CD4-positive, alpha-beta T cell treated with Interleukin-4 for 4 hours (primary cell): ENCODE measurements at places on chromosomes 13 and 19.

DNA sequence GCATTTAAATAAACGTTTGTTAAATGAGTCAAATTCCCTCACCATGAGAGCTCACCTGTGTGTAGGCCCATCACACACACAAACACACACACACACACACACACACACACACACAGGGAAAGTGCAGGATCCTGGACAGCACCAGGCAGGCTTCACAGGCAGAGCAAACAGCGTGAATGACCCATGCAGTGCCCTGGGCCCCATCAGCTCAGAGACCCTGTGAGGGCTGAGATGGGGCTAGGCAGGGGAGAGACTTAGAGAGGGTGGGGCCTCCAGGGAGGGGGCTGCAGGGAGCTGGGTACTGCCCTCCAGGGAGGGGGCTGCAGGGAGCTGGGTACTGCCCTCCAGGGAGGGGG, 8.5 kb upstream of the CEACAM5 start:
- DNase-seq, result no peak

DNA sequence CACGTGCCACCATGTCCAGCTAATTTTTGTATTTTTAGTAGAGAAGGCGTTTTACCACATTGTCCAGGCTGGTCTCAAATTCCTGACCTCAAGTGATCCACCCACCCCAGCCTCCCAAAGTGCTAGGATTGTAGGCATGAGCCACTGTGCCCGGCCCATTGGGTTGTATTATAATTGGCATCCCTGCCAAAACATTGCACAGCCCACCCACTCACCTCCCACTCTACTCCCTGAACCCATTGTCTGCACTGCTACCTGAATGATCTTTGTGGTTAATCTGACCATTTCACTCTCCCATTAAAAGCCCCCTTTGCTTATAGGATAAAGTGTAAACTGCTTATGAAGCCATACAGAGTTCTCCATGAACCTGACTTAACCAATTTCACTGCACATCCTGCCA, 26.3 kb upstream of the KCTD12 start:
- no peak for DNase-seq

GRCh38 chr13:21610687-21611086, 6.7 kb upstream of the MICU2 start:
- no peak for DNase-seq

DNA sequence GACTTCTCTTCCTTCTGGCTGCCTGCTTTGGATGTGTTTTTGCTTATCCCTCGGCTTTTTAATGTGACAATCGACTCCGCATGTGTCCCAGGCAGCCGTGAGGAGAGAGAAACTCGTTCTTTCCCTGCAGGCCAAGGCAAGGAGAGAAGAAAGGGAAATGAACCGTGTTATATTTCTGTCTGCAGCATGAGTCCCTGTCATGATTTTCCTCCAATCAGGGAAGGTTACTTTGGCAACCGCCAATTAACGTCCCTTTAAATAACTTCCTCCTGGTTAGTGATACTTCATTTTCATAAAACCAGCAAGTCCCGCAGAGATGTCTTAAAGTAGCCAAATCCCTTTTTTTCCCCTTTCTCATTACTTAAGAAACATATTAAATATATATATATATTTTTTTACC, 42.6 kb downstream of the RFC3 start:
- DNase-seq, result no peak

DNA sequence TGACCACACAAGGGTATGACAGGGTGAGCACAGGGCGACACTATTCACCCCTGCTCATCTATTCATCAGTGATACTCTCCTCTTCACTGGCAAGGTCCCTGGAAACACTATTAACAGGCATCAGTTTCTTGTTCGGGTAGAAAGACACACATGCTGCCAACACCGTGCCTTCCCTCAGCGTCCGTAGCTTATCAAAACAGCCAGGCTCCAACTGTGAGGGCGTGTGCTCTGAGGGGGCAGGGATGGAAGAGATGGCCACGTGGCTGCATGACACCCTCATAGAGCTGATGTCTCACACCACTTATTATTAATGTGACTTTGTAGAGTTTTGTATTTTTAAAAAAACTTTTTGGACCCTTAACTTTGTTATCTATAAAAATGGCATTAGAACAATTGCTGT, 160.3 kb downstream of the ITGBL1 start:
- no peak for DNase-seq

DNA sequence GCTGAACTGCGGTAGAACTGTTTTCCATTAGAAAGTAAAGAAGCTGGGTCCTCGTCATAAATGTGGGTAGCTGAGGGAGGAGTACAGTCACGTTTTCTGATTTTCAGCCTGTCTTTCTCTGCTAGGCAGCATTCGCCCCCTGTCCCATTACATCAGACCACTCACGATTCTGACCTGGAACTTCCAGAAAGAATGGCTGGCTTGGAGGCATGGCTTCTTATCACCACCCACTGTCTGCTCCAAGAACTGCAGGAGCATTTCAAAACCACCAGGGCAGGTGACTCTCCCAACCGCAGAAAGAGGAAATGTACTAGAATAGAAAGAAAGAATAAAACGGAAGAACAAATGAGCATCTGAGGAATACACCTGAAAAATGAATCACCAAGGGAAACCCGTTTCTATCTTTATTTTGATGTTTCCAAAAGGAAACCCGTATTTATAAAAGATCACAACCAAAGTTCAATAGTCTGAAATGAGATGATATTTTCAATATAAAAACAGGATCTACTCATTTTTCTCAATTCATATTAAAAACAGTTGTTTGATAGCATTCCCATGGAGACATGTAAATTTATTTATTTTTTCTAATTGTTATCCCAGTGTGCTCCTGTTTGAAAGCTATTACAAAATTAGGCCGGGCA, 22.1 kb upstream of the POMP start:
- peak; percentile 50 for DNase-seq

- DNase-seq, result no peak
Measured at GRCh38 chr19:38182536-38183210, 41.3 kb downstream of the DPF1 start.

- DNase-seq, result no peak
Measured at GRCh38 chr19:56905631-56906150, 65.2 kb upstream of the PEG3 start.

- no peak for DNase-seq
Measured at GRCh38 chr13:95201814-95202651, 99.2 kb downstream of the ABCC4 start.

DNA sequence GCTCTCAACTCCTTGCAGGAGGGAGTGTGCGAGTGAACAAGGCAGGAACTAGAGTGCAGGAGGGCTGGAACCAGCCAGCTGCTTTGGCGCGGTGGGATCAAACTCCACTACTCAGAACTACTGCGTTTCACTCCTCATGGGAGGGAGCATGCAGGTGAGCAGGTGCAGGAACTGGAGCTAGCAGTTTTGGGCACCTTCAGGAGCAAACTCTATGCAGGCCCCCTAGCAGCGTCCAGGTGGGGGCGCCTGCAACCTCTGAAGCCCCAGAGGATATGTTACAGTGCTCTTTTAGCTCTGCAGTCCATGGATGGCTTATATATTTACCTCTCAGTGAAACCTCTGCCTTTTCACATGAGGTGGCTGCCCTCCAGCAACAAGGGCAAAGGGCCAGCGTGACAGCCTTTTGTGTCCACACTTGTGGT, 1303.4 kb downstream of the PCDH9 start:
- no peak for DNase-seq

DNA sequence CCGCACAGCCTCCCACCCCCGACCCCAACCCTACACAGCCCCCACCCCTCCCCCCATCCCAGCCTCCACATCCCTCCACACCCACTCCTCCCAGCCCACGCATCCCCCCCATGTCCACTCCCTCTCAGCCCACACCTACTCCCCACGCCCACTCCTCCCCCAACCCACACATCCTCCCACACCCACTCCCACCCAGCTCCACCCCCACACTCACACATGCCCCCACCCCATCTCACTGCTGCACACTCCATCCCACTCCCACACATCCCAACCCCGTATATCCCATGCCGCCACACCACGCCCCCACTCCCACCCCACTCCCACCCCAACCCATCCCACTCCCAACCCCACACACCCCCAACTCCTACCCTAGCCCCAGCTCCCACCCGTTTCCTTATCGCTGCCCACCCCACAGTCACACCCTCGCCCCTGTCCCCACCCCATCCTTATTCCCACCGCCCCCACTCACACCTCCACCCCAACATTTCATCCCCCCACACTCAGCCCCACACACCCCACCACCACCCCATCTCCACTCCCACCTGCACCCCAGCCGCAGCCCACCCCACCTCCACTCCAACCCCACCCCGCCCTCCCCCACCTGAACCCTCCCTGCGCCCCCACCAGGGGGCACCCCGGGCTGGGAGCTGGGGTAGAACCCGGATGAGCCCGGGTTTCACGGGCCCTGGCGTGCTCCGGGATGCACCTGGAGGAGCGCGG, 809 bp downstream of the TDRD12 start:
- no peak for DNase-seq

DNA sequence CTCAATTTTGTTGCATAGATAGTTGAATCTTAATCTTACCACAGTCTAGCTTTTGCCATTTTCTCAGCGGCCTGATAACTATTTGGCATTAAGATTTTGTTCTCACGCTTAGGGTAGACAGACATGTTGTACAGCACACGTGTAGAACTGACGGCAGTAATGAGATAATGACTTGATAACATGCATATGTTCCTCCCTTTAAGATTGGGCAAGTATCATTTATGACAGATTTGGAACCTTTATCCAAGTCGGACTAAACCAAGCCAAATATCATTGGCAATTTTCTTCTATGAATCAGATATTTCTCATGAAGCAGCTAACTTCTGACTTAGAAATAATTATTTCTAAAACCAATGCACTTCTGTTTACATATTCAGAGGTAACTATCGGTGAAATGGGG, 205.5 kb downstream of the NDFIP2 start:
- DNase-seq, result no peak

GRCh38 chr13:77386046-77386445, 59.2 kb upstream of the MYCBP2 start:
- DNase-seq, result no peak

DNA sequence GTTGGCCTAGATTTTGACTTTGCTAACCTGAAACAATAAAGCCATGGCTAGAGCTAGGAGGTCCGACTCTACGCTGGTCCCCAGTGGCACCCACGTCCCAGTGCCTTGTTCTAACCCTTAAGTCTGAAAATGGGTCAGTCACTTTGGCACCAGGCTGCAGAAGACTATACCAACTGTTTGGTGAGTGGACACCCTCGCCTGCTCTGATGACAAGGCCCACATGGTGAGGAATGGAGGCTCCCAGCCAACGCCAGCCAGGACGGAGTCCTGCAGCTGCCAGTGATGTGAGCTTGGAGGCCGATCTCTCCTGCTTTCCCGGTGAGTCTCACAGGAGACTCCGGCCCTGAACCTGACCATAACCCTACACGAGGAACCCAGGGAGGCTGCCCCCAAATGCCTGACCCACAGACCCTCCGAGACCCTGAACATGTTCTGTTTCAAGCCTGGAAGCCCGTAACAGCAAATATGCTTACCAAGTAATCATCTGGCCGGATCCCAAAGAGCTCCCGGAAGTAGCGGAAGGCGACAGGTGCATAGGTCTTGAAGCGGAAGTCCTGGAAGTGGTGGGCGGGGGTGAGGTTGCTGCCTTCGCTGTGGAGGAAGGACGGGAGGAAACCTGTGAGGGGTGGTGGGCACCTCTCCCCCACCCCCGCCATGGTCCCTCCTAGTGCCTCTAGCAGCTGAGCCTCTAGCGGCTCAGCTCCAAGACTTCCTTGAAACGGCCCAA, 34.1 kb upstream of the CACTIN start:
- DNase-seq, result no peak

DNA sequence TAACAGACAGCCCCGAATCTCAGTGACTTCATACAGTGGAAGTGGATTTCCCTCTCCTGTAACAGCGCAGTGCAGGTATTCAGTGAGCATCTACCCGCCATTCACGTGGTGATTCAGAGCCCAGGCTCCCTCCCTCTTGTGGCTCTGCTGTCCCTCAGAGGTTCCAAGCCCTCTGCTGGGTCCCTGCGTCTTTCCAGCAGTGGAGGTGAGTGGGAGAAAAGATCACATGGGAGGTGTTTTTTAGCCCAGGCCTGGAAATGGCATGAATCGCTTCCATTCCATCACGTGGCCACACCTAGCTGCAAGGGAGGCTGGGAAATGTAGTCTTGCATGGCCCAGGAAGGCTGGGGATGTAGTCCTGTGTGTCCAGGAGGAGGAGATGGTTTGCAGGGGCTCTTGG, 61.4 kb downstream of the DPF1 start:
- DNase-seq, result no peak

- no peak for DNase-seq
Measured at GRCh38 chr13:55155046-55155445, 1985.7 kb upstream of the PRR20A start.

DNA sequence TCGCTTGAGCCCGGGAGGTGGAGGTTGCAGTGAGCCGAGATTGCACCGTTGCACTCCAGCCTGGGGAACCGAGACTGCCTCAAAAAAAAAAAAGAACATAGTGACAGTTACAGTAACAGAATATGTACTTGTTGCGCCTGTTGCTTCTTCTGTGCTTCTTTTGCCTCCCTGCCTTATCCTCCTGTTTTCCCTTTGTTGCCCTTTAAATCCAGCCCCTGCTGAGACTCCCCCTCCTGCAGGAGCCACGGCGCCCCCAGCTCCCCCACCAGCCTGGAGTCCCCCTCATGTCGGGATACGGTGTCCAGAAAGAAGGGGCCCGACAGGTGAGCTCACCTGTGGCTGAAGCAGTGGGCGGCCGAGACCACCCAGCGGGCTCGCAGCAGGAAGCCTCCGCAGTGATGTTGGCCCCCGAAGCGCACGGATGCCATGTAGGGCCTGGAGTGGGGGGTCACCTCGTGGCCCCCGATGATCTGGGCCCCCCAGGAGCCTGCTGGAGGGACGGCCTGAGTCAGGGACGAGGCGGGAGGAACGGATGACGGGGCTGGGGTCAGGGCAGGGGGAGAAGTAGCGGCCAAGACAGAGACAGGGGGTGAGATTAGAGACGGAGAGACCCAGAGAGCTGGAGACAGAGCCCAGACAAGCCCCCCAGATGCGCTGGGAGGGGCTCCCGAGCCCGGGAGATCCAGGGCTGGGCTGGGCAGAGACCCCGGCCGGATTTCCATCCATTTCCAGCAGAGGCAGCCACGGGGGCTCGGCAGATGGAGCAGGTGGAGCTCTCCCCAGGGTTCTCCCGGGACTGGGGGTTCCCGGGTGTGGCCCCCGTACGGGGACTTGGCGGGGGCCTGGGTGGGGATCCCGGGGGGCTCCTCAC, 536 bp downstream of the PRSS57 start:
- no peak for DNase-seq
